NCI-H774 (cell line): ENCODE measurements at places on chromosomes 1 and 21.

DNA sequence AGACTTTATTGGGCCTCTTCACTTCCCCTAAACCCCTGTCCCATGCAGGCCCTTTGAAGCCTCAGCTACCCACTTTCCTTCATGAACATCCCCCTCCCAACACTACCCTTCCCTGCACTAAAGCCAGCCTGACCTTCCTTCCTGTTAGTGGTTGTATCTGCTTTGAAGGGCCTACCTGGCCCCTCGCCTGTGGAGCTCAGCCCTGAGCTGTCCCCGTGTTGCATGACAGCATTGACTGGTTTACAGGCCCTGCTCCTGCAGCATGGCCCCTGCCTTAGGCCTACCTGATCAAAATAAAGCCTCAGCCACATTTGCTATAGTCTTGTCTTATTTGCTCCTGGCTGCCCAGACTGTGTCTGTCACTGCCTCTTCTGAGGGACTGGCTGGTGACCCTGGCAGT is 5.5 kb downstream of the GSTM4 start:
- no peak for DNase-seq

- no peak for DNase-seq
These were observed 8.6 kb upstream of the RAB29 start for GRCh38 chr1:205783904-205784303.

DNA sequence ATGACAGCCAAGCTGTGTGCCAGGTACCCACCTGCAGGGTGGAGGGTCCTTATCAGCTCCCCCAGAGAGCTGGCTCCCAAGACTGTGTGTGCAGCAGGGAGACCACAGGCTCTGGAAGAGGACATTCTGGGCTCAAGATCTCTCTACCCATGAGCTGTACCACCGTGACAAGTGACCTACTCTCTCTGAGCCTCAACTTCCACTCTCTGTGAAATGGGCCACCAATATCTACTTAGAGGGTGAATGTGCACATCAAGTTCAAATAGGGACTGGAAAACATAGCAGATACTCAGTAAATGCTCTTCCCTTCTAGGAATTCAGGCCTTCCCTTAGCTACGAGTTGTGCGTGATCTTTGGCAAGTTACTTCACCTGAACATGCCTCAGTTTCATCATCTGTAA is 1.5 kb downstream of the SLC30A2 start:
- no peak for DNase-seq

DNA sequence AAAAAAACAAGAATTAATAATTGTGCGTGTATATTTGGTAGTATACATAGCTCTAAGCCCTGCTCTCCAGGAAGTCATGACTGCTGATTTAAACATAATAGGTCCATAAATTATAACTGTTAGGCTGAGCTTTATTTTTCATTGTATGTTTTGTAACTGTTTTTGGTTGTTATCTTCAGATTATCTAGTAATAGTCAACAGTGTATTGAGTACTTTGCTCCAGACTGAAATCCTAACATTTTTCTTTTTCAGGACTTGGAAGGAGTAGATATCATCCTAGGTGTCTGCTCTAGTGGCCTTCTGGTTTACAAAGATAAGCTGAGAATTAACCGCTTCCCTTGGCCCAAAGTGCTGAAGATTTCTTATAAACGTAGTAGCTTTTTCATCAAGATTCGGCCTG is 90.9 kb downstream of the TMEM200B start:
- DNase-seq, result no peak

GRCh38 chr1:66303646-66304045 is 230.3 kb upstream of the SGIP1 start:
- no peak for DNase-seq

DNA sequence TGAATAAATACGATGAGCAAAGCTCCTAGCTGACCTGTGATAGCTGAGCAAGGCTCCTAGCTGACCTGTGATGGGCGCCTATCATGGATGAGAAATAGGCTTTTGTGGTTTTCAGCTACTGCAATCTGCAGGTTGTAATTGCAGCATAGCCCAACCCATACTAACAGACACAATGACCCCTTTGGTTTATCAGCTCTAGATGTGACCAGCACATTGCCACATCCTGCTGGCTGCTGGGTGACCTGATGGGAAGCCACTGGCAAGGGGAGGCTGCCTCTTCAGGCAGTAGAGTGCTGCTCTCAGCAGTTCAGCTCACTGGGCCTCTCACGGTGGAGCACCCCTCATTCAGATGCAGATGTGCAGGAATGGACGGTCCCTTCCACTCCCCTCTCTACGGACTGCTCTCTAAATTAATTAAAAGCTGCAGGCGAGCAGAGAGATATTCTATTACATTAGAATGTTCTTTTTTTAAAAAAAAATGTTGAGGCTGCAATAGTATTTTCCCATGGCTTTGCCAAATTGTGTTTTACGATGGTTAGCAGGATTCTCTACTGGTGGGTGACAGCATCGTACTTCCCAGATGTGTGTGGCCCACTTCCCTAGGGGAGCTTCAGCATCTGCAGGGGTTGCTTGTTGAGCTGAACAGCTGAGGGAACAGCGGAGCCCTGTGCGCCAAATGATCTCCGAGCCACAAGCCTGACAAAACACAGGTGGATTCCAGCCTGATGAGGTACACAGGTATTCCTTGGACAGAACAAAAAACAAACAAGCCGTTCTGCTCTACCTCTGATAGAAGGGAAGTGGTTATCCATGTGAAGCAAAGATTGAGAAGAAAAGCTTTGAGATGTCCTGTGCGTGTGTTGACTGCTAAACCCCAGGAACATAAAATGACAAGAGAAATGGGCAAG is 65.0 kb downstream of the SYT6 start:
- DNase-seq, result no peak

- no peak for DNase-seq
These were observed 223.8 kb upstream of the TMEM51 start for GRCh38 chr1:14929547-14930246.

DNA sequence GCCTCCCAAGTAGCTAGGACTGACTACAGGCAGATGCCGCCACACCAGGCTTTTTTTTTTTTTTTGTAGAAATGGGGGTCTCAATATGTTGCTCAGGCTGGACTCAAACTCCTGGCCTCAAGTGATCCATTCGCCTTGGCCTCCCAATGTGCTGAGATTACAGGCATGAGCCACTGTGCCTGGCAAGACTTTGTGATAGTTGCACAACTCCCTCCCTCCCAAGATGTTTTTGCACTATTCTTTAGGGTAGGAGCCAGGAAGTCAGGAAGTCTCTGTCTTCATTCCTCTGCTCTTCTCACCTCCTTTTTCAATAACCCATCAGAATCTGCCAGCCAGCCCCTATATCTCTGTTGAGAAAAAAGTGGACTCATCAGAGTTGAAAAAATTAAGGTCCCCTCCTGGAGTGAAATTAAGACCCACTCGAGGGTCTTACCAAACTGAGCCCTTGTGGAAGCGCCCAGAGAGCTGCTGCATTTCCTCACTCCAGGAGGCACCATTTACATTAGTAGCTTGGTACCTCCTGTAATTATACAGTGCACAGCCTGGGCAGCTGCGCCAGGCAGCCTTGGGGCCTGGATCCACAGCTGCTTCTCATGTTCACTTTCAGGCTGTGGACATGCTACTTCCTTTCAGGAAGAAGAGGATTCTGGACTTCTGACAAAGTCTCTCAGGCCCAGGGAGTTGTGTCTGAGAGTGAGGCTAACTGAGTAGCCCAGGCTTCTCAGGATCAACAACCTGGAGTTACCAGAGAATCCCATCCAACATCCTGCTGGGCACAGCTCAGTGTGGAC is 24.0 kb downstream of the TCEA3 start:
- DNase-seq, result no peak
